ENCODE measurements at places on chromosomes 16 and 17.

DNA sequence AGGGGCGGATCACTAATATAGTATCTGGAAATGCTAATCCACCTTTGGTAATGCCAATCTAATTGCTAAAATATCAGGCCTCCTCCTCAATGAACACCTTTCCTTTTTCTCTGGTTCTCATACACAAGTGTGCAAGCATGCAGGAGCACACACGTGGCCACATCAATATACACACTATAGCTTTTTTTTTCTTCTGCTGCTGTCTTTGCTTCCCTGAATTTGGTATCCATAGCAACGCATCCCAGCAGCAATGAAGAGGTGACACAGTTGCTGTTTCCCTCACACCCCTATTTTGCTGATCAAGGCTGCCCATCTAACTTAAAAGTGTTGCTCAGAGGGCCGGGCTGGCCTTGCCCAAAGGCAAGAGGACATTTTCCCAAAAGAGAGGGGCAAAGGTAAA lies 15.4 kb downstream of the NOG start:
- DNase-seq: no peak

DNA sequence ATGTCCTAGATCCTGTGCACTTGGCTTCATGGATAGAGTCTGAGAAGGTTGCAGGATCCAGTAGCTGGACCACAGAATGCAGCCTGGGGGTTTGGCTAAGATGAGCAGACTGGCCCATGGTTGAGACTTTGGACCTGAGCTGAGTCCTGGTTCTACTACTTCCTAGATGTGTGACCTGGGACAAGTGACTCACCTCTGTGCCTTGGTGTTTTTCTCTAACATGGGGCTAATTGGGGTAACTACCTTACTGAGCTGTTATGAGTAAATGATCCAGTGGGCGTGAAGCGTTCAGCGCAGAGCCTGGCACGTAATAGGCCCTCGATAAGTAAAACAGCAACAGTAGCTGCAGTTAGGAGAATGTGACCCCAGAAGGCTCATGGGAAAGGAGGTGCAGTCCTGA lies 38.8 kb downstream of the SNX20 start:
- no peak for DNase-seq

DNA sequence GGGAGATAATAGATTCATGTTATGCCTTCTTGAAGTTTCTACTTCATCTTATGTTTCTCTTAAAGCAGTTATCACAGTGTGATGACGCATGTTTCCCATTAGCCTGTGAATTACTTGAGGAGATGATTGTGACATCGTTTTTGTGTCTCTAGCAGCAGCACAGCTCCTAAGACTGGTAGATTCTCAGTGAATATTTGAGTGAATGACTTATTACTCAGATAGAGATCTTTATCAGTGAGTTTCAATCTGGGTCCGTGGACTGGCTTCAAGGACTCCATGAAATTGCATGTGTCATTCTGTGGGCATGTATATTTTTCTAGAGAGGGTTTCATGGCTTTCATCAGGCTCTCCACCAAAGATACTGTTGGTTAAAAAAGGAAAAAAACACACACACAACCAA lies 29.9 kb downstream of the YPEL2 start:
- no peak for DNase-seq

DNA sequence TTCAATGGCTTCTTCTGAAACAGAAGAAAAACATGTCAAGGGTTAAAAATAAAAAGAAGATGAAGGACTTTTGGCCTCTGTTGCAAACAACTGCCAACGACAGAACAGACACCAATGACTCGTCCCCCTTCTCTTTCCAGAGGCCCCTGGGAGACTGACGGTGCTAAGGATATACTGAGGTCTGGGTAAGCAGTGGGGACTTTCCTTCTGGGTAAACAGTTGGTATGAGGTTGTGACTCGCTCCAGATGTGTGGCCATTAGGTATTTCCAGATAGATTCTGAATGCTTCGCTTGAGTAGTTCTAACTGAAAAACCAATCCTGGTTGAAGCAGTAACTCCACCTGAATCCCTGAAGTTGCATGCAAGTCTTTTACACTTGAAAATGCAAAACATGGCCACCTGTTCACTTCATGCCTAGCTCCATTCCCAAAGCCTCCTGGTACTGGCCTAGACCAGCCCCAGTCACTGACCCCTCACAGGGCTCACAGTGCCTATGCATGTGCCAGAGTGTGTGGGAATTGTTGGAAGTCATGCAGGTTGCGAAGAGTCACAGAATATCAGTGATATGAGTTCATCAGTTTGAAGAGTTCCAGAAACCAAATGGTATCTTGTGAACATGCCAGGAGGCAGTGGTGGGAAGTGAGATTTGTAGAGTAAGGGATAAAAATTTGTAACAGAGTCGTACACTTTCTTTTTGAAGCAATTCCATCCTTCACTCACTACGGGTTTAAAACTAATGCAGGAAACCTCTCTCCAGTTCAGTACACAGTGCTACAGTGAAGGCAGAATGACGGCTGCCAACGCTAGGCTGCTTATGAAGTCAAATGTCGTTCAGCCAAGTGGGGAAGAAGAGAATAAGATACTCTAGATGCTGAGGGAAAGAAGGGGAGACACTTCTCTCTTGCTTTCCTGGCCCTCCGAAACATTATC lies 217.8 kb downstream of the ZFHX3 start:
- no peak for DNase-seq
